ENCODE measurements at places on chromosomes 6 and 20.

DNA sequence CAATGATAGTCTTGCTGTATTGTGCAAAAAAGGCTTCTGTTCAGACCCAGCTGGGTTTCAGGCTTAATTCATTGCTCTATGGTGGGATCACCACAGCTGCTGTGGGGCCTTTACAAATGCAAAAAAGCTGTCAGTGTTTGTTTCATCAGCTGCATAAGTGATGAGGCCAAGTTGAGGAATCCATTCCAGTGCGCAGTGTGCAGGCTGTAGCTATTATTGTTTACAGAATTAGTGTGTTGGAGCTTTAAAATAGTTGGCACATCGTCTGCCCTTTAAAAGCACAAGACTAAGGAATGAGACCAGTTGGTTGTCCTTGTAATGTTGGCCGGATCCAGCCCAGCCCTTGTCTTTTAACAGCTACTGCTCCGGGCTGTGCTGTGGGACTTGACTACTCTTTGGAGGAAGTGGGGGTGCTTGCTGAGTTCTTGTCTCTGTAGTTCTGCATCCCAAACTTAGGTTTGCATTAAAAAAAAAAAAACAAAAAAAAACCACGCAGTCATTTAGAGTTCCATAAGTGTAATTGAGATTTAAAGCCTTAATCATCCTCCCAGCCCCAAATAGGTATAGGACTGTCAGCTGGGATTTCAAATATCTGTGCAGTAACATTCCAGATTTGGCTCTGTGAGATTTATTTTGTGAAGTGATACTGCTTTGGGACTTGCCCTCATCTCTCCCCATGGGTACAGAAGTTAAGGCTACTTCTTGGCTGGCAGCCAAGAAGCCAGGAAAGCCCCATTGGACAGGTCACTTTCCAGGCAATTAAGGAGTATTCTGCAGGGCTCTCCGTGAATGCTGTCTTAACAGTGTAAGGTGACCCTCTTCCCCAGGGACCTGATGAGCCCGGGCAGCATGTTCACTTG is 19.3 kb downstream of the JARID2 start:
- peak; percentile 73 for DNase-seq

DNA sequence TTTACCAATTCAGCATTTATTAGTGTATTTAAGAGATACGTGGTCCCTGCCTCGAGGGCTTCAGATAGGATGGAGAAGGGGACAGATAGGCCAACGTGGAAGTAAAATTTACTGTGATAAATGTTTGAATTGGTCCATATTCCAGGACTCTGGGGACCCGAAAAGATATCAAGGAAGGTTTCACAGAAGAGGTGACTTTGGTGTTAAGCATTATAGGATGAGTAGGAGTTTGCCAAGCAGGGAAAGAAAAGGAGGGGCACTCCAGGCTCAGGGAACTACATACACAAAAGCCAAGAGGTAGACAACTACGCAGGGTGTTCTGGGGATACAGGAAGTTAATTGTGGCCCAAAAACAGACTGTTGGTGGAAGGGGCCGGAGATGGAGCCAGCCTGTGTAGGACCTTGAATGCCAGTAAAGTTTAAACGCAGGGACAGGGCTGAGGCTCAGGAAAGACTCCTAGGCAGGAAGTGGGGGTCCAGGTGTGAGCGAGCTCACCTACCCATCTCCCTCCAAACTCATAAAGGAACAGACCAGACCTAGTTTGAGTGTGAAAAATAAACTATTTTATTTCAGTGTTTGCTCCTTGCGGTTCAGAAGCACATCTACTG is 37.0 kb downstream of the TGM2 start:
- DNase-seq: no peak

- DNase-seq: no peak
Observed at GRCh38 chr6:165819394-165819793, 156.4 kb upstream of the PDE10A start.

DNA sequence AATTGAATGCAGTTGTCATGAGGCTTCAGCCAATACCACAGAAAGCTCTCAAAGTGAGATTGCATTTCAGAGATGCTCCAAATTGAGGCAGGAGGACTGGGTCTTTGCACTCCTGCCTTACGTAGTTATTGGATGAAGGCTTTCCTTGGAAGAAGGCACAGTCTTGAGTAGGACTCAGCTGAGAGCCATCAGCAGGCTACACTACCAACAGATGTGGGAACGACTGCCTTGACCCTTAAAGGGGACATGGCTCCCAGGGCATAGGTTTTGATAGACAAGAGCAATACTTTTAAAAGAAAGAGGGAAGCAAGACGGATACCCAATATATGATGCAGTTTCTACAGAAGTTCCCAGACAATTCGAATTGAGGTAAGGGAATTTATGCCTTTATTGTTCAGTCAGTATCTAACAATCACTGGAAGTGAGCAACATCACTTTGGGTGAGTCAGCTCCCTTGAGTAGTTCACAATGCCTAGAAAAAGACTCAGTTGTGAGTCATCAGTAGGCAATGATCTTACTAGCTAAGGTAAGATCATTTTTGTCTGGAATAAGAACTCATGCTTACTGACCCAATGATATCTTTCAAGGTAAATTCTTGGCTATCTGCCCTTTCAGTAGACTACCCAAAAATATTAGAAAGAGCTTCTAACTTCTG is 390.8 kb downstream of the GJA1 start:
- DNase-seq: peak; percentile 67

GRCh38 chr6:73314577-73315492 is 39.2 kb downstream of the DPPA5 start:
- DNase-seq: no peak

DNA sequence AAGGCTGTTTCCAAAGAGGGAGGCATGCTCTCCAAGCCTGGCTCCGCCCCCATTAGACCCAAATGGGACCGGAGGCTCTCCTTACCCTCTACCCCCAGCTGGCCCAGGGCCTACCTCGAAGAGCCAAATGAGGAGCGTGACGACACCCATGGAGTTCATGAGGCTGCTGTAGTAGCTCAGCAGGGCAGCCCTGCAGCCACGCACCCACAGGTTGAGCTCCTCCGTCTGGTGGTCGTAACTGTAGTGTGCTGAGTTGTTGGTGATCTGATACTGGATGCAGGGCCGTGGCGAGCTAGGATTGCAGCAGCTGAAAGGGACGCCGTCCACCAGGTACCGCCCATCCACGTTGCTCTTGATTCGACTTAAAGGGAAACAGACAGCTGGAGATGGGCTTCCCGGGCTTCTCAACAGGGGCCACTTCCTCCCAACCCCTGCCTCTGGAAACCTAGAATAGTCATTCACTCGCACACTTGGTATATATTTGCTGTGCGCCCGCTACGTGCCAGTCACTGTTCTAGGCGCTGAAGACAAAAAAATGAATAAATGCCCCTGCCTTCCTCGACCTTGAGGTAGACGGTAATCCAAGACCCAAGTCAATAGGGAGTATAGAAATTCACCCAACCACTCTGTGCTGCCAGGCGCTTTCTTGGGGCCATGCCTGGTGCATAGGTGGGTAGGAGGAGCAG is 18.0 kb downstream of the PRPH2 start:
- DNase-seq: peak; percentile 35

- DNase-seq: peak; percentile 13
Observed at GRCh38 chr6:12324099-12324498, 33.9 kb downstream of the EDN1 start.

DNA sequence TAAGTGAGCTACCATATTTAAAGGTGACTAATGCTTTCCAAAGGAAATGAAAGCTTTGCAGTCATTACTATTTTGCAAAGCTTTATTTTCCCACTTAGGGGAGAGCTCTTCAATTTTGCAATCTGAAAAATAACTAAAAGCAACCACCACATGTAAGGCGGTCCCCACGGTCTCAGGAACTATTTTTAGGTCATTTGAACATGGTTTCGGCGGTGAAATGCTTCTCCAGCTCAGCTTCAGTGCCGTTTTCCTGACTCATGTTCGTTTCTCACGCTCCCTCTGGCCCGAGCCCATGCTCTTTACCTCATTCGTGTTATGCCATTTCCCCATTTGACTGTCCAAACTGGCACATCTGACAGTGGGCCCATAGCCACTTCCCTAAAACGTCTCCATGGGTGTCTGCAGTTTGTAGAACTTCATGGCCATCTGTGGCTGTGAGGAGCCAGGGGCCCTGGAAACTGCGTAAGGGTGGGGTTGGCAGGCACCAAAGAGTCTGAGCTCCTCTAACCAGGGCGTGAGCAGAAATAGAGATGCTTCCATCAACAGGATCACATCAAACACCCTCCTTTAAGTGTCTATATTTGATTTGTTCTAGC is 46.5 kb downstream of the ADTRP start:
- DNase-seq: no peak

GRCh38 chr20:25336561-25337422 is 53.8 kb downstream of the ABHD12 start:
- no peak for DNase-seq

DNA sequence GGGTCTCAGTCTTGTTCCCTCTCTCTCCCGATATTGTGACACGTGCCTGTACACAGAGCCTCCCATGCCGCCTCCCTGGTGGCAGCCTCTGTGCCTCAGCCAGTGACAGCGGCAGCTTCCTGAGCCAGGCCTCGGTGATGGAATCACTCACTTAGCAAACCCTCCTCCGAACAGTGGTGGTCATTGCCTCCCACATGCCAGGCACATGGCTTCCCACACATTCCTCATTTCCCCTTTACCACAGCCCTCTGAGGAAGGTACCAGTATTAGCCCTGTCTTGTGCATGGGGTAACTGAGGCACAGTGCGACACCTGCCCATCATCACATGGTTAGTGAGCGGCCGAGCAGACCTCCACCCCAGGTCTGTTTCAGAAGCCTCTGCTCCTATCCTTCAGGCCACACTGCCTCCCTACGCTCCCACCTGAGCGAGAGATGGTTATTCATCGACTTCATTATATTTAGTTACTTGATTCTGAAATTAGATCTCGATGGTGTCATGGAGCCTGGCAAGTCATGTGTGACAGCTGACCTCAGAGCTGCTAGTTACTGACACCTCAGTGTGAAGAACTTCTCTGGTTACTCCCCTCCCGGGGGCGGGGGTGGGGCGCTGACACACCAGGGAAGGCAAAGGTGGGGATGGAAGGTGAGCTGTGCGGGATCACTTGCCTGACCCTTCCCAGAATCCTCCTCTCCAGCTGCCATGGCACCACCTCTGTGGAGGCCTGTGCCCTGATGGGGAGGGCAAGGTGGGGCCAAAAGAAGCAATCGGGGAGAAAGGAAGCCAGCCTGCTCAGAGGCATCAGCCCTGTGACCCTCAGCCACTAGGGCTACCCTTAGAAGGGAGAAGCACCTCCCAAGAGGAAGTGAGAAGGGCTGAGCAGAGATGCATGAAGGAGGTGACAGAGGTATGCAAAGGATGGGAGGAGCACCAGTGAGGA is 17.9 kb downstream of the MDGA1 start:
- no peak for DNase-seq

GRCh38 chr6:28587746-28588075 is 62.0 kb downstream of the GPX5 start:
- DNase-seq: no peak

GRCh38 chr20:3494218-3494617 is 23.4 kb downstream of the ATRN start:
- no peak for DNase-seq

GRCh38 chr6:105503641-105504040 is 100.8 kb upstream of the PREP start:
- no peak for DNase-seq

DNA sequence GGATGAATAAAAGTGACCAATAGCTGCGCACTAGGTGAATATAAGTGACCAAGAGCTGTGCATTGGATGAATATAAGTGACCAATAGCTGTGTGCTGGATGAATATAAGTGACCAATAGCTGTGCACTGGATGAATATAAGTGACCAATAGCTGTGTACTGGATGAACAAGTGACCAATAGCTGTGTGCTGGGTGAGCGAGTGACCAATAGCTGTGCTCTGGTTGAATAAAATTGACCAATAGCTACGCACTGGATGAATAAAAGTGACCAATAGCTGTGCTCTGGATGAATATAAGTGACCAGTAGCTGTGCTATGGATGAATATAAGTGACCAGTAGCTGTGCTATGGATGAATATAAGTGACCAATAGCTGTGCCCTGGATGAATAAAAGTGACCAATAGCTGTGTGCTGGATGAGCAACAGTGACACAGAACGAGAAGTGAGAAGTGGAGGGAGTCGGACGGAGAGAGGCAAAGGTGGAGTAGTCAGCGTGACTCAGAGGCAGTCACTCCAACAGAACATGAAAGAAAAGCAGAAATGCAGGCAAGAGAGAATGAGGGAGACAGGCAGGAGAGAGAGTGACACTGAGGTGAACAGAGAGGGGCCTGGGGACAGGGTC is 38.5 kb downstream of the RBM38 start:
- DNase-seq: no peak

- DNase-seq: no peak
Observed at GRCh38 chr20:41320976-41321375, 3.4 kb upstream of the ZHX3 start.

GRCh38 chr6:52333840-52334200 is 28.1 kb upstream of the PAQR8 start:
- no peak for DNase-seq

DNA sequence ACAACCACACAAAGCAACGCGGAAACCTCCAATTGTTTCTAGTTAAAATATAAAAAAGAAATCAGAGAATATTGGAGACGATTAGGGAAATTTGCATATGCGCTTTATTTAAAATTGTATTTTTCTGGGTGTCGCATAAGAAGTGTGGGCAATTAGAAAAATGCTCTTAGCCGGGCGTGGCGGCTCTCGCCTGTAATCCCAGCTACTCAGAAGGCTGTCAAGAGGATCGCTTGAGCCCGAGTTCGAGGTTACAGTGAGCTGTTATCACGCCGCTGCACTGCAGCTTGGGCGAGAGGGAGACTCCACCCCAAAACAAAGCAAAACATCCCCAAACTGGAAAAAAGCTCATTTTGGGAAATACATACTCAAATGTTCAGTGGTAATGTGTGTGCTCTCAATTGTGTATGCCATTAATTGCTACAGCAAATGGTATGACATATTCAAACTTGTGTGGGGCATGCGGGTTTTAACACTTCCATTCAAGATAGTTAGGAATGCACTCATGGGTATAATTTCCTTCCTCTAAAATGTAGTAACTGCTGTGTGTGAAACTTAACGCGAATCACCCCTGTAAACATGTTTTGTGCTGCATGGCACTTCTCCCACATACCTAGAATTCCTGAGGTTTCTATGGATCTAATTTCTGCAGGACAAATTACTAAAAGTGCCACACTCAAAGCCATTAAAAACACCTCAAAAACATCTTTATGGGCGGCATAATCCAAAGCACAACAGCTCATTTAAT is 54.7 kb upstream of the HFE start:
- no peak for DNase-seq

- DNase-seq: no peak
Observed at GRCh38 chr6:137320271-137320670, 101.1 kb upstream of the IFNGR1 start.

GRCh38 chr6:14276667-14277404 is 159.3 kb downstream of the CD83 start:
- DNase-seq: no peak

- no peak for DNase-seq
Observed at GRCh38 chr6:4906293-4907276, 97.3 kb downstream of the RPP40 start.

DNA sequence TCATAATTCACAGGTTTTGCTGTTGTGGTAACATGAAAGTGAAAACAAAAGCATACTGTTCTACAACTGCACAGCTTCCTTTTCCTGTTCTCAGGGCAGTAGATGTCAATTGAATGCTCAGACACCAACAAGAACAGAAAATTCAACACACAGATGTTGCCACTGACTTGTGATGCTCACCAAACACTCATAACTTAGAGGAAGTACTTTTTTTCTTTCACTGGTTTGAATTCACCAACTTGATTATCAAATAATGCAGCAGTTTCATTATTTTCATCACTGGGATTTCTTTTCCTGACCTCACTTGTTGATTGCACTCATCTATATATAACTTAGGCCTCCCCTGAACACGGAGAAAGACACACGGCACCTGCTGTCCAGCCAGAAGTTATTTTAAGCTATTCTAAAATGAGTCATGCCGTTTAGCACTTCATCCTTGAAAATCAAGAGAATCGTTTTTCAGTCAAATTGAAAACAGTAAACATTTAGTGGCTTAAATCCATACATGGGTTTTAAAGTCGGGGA is 949 bp downstream of the TXLNB start:
- DNase-seq: no peak
